Endothelial cell of umbilical vein (primary cell): ENCODE measurements at places on chromosomes 3 and 15. TPM values are rescaled to one million over a fixed set of nuclear protein-coding genes. Genes with fewer than 3 reads are reported as not detected.

The MYH15 gene
- 0.14 and 0.27 TPM in 2 replicates for total RNA-seq

DNA sequence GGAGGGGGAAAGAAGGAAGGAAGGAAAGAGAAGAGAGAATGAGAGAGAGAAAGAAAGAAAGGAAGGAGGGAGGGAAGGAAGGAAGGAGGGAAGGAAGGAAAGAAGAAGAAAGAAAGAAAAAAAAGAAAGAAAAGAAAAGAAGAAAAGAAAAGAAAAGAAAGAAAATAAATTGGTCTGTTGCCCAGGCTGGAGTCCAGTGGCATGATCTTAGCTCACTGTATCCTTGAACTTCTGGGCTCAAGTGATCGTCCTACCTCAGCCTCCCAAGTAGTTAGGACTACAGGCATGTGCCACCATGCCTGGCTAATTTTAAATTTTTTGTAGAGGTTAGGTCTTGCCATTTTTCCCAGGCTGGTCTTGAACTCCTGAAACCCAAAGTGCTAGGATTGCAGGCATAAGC is 11.6 kb upstream of the RNF7 start:
- DNase-seq, result no peak

- peak; percentile 3 for DNase-seq
These were observed 226.0 kb downstream of the KLF13 start for GRCh38 chr15:31552482-31553099.

The GRM2 gene
- total RNA-seq, result 0.51 TPM in 2 replicates

- no peak for DNase-seq
These were observed 268.8 kb downstream of the ZBTB20 start for GRCh38 chr3:114878114-114878839.

GRCh38 chr3:174951498-174952005 is 92.4 kb downstream of the NAALADL2 start:
- DNase-seq, result no peak

The TMCO5A gene
- total RNA-seq, result not detected in 2 replicates

GRCh38 chr3:102796804-102797203 is 362.0 kb downstream of the ZPLD1 start:
- no peak for DNase-seq

- DNase-seq, result no peak
These were observed 38.9 kb downstream of the ZNF710 start for GRCh38 chr15:90039996-90040395.

The ANO10 gene
- total RNA-seq, result 40.9 and 45.8 TPM in 2 replicates

DNA sequence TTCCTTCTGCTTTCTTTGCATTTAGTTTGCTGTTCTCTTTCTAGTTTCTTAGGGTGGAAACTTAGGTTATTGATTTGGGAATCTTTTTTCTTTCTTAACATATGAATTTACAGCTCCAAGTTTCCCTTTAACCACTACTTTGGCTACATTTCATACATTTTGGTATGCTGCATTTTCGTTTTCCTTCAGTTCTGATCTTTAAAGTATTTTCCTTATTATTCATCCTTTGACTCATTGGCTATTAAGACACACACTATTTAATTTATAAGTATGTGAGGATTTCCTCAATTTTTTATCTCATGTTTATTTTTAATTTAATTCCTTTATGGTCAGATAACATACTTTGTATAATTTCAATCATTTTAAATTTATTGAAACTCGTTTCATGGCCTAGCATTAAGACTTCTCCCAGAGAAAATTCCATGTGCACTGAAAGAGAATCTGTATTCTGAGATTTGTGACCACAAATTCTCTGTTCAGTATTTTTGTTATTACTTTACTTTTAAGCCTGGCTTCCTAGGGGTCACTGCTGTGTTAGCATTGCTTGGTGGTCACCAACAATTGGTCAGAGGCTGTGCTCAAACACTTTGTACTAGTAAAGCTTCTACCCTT is 87.7 kb downstream of the CFAP20DC start:
- no peak for DNase-seq
